HT1080 (cell line): ENCODE measurements at places on chromosomes 6 and 20. TPM values are rescaled to one million over a fixed set of nuclear protein-coding genes. Genes with fewer than 3 reads are reported as not detected.

DACT2 gene
- not detected in 2 replicates for total RNA-seq

SEMG1 gene
- total RNA-seq: not detected in 2 replicates

RPRD1B gene
- total RNA-seq: 14.0 and 21.2 TPM in 2 replicates

KCNQ2 gene
- under 0.01 and 0.23 TPM in 2 replicates for total RNA-seq

JPH2 gene
- total RNA-seq: 0.34 and 0.53 TPM in 2 replicates

GRCh38 chr6:166472636-166473035, 89.9 kb upstream of the MPC1 start:
- DNase-seq: no peak

DNA sequence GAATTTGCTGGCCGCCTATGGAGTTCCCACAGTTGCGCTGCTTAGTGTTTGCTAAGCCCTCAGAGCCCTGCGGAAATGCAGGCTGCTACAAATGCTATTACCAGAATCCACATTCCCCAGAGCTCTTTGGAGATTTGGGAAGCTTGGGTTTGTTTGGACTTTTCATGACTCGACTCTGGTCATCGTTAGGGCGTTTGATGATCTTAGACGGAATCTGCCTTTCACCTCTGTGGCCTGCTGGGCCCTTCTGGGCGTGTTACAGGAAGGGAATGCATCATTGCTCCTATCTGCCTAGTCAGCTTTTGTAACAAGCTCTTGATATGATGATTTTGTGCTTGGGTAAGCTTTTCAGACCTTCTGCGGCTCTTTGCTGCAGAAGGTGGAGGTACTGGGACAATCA, 50.8 kb downstream of the EYA2 start:
- no peak for DNase-seq

- DNase-seq: no peak
These were observed 909 bp upstream of the NUDT3 start for GRCh38 chr6:34393191-34393965.

DNA sequence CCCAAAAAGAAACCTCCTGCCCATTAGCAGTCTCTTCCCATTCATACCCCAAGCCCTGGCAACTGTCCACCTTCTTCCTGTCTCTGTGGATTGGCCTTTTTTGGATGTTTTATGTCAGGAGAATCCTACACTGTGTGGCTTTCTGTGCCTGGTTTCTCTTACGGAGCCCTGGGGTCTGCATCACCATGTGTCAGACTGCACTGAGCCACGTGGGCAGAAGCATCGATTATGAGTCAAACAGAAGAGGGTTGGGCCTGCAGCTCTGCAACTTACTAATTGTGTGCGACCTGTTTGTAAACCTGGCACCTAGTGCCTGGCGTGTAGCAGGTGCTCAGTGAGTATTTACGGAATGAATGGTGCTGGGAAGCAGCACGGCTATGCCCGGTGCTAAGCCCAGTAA, 62.6 kb downstream of the IGF2R start:
- peak; percentile 69 for DNase-seq

GRCh38 chr6:115583290-115583689, 477.4 kb downstream of the FRK start:
- no peak for DNase-seq

GRCh38 chr6:101163611-101164010, 229.9 kb upstream of the GRIK2 start:
- no peak for DNase-seq

DNA sequence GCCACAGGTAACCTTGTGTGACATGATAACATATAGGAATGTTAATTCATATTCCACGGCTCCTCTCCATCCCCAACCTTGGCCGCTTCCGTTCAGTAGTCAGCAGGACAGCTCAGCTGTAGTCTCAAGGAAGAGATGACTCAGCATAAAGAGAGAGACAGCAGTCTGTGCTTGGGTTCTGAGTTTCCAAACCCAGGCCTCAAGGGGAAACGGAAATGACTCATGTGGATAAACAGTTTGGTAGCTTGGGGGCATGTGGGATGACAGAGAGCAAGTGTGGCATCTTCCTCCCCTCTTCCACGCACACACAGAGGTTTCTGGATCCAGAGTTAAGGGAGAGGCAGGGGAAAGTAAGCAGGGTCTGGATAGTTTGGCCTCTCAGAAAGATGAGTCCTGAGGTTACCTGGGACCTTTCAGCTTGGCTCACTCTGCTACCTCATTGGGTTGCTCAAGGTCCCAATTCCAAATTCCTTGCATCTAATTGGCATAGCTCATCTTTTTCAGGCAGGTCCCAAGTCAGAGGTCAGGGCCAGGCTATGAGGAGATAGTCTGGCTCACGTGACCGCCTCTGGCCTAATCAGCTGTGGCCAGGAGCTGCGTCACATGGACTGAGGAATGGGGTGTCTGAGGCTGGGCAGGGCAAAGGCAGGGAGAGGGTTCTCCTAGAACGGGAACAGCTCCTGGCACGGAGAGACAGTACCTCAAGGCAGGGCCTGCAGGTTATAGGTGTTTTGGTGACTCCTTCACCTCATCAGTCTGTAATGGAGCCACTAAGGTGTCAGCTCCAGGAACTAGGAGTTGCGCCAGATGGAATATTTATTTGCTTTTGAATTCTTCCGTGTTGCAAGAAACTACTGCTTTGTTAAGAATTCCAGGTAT, 36.5 kb upstream of the MLN start:
- DNase-seq: peak; percentile 98

- DNase-seq: peak; percentile 64
These were observed 94.2 kb upstream of the SCP2D1 start for GRCh38 chr20:18719426-18719825.

GRCh38 chr6:2563635-2564034, 187.1 kb downstream of the MYLK4 start:
- DNase-seq: peak; percentile 10

DNA sequence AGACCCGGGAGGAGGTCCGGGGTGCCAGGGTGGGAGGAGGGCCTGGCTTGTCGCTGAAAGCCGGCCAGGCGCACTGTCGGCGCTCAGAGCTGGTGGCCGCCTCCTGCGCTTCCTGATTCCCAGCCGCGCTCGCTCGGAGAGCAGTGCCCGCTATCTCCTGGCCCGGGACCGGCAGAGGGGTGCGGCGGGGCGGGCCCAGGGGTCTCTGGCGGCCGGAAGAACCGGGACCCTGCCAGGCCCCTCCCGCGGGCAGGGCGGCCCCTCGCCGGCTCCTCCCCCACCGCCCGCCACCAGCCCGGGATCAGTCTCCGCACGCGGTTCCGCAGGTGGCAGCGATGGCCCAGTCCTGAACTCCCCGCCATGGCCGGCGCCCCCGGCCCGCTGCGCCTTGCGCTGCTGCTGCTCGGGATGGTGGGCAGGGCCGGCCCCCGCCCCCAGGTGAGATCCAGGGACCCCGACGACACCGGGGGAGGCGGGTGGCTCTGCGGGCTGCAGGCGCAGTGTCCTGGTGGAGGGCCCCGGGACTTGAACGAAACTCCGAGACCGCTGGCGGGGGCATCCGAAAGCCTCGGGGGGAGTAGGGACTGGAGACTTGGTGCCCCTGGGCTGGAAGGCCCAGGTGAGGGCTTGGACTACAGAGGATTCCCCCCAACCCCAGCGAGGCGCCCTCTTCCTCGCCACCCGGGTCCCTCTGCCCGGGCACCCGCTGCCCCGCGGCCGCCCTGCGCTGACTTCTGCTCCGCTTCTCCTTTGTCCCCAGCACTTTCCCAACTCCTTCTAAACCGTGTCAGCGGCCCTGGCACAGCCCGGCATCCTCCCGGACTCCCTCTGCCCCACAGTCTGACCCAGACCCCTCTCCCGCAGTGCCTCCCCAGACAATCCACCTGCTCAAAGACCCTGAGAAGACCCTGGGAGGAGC, at the start of gene GLP1R:
GLP1R (plus strand) TSS at position 301 of the 919 bp plus-strand sequence; CDS start at position 361, 60 bp downstream.
- no peak for DNase-seq
